Psoas muscle (tissue), 8 donors: ENCODE measurements at places on chromosomes 2 and 18. TPM values are rescaled to one million over a fixed set of nuclear protein-coding genes. Genes with fewer than 3 reads are reported as not detected.

The BOLL gene
- 6.5 TPM for total RNA-seq

The ZSWIM2 gene
- not detected for total RNA-seq

The IL1F10 gene
- total RNA-seq: not detected

The ERMN gene
- not detected for total RNA-seq

The IGFBP5 gene
- 216 TPM for total RNA-seq

The ANKRD23 gene
- total RNA-seq: 788 TPM

The UGT1A3 gene
- total RNA-seq: not detected

The FNDC4 gene
- total RNA-seq: 3.9 TPM

The DSEL gene
- 1.4 TPM for total RNA-seq
